Activated naive CD8-positive, alpha-beta T cell treated with anti-CD3 and anti-CD28 coated beads, Interleukin-2, amount 50 U/mL, for 16 hours (primary cell): ENCODE measurements at places on chromosomes 5 and 9.

- no peak for DNase-seq
Measured at GRCh38 chr5:133145436-133146170, 93.8 kb downstream of the HSPA4 start.

DNA sequence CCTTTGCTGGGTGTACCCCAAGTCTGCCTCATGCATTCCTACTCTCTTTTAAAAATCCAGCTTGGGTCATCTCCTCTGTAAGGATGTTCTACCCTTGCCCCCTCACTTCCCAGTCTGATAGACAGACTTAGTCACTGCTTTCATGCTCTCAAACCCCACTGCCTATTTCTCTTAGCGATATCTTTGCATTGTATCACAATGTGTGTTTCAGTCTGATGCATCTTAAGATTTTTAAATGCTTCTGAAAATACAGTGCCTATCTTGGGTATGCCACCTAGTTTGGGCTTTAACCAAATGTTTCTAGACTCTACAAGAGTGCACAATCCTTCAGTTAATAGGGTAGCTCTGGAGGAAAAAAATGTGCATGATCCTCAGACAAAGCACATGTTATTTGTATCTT, 97.8 kb downstream of the SNX18 start:
- no peak for DNase-seq

GRCh38 chr9:114231273-114231672, 75.9 kb downstream of the COL27A1 start:
- no peak for DNase-seq

- no peak for DNase-seq
Measured at GRCh38 chr9:87567001-87567400, 69.3 kb downstream of the DAPK1 start.

DNA sequence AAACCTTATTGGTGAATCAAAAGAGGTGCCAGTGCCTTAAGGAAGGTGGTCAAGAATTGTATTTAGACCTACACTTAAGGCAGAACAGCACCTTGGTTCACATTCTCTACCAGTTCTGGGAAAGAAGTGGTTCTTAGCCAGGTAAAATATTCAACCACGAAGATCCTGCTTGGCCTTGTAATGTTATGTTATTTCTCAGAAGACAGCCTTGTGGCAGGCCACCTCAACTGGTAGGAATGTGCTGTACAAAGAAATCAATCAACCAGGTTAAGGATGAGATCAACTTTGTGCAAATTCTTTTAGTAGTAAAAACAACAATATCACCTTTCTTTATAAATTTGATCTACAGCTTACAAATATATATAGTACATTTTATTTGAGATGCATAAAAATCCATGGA, 246.8 kb downstream of the ARRDC3 start:
- DNase-seq = no peak

GRCh38 chr9:100933656-100934055, 94.9 kb upstream of the PLPPR1 start:
- DNase-seq = no peak

GRCh38 chr9:110198357-110198756, 9.6 kb downstream of the C9orf152 start:
- DNase-seq = no peak

GRCh38 chr9:132866898-132867297, 11.2 kb downstream of the AK8 start:
- no peak for DNase-seq

DNA sequence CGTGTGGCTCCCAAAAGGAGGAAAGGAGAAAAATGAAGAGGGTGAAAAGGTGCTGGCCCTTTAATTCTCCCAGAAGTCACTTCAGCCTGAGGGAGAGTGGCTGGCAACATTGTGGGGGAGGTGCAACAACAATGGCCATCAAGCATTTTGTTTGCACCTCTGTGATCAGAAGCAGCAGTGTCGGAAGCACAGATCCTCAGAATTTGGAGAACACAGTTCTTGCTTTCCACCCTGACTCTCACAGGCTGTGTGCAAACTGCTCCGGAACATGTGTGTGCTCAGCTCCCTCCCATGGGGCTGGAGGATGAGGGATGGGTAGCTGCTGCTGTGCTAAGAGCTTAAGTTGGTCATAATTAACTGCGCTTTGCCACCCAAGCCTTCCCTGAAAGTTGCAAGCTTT, 127.1 kb downstream of the DPYSL3 start:
- DNase-seq = no peak

- no peak for DNase-seq
Measured at GRCh38 chr5:24320643-24321042, 324.1 kb downstream of the CDH10 start.

GRCh38 chr9:135068776-135069415, 18.6 kb upstream of the OLFM1 start:
- no peak for DNase-seq

- DNase-seq = no peak
Measured at GRCh38 chr5:128537221-128537999, 635 bp downstream of the FBN2 start.

GRCh38 chr5:87102841-87103240, 164.8 kb upstream of the RASA1 start:
- DNase-seq = no peak

DNA sequence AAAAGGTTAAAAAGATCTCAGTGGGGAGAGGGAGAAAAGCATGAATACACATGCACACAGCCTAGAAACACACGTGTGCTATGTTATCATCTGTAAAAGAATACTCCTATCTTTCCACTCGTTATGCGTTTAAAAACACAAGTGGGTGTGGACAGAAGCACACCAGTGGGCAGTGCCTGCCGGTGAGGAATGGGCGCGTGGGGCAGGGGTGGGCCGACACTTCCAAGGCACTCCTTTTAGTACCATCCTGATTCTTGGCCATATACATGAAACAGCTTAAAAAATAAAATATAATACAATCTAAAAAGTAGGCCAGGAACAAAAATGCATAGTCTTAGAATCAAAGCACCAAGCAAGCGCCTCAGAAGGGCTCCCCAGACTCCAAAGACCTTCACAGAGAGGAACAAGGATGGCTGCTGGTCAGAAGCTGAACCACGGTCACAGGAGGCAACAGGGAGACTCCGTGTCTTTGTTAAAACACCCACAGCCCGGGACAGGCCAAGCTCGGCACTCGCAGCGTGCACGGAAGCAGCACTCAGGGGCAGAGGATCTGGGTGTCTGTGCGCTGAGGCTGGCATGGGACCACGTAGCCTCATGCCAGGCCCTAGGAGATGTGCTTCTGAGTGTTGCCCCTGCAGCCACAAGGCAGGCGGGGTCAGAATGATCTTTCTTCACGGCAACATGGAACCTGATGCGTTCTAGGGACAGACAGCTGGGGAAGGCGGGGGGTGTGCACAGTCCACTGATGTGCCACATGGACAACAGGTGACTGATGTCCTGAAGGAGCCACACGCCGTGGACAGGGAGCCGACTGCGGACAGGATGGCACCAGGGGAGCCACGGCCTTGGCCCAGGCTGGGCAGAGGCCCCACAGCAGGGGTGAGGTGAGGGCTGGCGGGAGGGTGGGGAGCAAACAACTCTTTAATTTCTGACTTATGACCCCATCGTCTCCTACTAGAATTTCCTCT, 15.9 kb downstream of the BRD9 start:
- DNase-seq = no peak

- DNase-seq = no peak
Measured at GRCh38 chr5:124692324-124692723, 54.1 kb downstream of the ZNF608 start.

DNA sequence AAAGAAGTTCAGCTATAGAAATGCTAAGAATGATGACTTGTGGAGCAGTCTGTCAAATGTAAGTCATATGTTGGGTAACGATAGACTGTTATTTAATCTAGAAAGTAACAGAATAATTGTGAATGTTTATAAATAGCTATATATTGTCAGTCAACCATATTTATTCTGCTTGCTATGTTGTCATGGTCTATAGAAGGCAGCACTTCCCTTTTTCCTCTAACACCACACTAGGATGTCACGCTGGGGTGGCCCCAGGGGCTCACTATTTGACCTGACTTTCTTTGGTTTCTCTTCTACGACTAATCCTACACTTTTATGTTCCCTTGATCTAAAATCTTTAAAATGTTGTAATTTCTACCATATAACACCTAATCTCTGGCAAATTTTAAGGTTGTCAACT, 20.5 kb downstream of the ERAP2 start:
- DNase-seq = no peak

DNA sequence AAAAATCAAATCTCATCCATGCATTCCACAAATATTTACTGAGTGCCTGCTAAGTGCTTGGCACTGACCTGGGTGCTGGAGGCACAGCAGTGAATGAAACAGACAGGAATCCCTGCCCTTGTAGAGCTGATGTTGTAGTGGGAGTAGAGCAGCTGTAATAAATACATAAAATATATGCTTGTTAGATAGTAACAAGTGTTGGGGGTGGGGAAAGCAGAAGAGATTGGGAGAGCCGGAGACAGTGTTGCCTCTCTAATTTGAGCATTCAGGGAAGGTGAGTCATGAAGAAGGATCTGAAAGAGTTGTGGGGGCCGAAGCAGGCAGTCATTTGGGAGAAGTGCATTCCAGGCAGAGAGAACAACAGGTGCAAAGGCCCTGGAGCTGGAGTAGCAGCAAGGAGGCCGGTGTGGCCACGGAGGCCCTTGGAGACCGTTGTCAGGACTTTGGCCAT, 97.9 kb downstream of the ZNF618 start:
- no peak for DNase-seq

- no peak for DNase-seq
Measured at GRCh38 chr5:56099346-56099745, 104.6 kb upstream of the IL6ST start.

DNA sequence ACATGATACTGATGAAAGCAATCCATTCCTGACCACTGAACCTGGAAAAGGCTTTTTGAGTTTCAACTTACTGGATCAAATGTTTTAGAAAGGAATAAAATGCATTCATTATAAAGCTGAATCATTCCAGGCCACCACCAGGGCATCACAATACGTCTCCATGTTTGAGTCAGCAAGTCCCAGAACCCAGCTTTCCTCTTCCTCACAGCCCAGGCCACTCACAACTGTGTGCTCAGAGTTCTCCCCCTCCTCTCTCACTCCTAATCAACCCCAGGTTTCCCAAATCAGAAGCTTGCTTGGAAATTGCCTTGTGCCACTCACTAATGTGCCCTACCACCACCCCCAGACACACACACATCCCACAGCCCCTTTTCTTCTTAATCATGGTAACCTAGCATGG, 91.7 kb downstream of the GNA14 start:
- no peak for DNase-seq

DNA sequence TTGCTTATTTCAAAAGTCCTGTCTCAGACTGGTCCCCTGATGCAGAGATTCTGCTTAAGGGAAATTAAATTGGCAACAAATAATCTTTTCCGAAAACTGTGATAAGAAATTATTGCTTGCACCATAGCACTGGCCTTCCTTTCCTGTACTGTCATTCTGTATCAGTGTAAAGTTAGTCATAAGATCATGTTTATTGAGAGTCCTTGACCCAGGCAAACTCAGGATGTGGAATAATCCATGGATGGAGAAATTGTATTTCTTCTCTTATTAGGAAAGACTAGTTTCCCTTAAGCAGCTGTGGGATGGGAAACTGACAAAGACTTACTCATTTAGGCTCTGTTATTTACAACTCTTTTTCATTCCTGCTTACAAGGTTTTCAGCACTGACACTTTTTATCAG, 83.0 kb upstream of the RANBP6 start:
- no peak for DNase-seq

DNA sequence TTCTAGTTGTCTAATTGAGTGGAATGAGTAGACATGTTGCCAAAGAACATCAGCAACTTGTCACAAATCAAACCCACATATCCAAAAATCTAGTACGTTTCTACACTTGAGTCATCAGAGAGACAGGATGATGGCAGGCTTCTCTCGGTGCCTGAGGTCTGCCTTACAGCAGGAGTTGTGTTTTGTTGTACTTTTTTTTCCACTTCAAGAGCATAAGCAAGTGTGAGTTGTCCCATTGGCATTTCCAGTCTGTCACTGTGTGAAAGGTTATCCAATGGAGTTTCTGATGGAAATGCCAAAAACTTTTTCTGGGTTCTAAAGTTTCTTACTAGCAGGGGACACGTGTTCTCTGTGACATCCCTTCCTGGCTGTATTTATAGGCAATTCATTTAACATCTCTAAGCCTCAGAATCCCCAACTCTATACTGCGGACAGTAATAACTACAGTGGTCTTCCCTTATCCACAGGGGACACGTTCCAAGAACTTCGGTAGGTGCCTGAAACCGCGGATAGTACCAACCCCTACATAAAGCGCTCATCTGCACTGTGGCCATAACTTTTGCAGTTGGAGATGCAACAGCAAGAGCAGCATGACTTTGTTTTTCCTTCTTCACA, 246.5 kb downstream of the SYK start:
- DNase-seq = no peak

- DNase-seq = no peak
Measured at GRCh38 chr9:79581794-79582193, 10.0 kb downstream of the TLE4 start.

DNA sequence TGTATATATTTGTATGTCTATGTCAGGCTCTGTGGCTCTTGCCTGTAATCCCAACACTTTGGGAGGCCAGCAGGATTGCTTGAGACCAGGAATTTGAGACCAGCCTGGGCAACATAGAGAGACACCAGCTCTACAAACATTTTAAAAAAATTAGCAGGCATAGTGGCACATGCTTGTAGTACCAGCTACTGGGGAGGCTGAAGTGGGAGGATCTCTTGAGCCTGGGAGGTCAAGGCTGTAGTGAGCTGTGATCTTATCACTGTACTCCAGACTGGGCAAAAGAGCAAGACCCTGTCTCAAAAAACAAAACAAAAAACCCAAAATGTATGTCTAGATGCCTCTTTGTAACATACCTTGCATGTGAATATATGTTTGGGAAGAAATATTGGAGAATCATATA, 15.8 kb downstream of the ARRDC3 start:
- no peak for DNase-seq

GRCh38 chr9:136242918-136243525, 2.6 kb downstream of the QSOX2 start:
- DNase-seq = no peak

GRCh38 chr5:172740428-172741205, 30.4 kb downstream of the DUSP1 start:
- DNase-seq = no peak

DNA sequence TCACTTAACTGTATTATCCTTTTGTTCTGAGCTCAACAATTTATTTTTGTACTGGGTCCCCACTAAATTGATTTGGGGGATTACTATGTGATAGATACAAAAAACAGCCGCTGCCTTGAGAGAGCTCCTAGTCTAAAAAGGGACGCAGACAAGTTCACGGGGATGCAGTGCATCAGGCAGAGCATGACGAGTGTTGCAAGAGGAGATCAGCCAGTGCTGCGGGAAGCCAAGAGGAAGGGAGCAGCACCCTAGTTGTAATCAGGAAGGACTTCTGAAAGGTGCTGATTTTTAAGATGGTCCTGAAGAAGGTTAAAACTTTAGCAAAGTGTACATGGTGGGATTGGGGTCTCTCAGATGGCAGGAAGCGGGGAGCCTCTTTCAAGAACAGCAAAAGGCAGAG, 15.8 kb downstream of the GALNT10 start:
- DNase-seq = no peak

GRCh38 chr9:116733010-116733641, 46.0 kb downstream of the TRIM32 start:
- no peak for DNase-seq

- DNase-seq = no peak
Measured at GRCh38 chr5:53091289-53091688, 18.3 kb downstream of the MOCS2 start.

DNA sequence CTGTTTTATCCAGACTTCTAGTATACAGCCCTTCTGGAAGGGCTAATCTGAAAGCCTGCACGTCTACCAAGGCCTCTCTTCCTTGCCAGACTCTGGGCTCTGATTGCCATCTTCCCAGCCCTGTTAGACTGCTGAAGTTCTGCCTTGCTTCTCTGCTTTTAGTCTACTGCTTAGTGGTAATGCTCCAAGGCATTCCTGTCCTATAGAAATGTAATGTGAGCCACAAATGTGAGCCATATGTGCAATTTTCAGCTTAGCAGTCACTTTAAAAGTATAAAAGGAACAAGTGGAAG, 32.1 kb downstream of the WNK2 start:
- DNase-seq = no peak
